Vagina (tissue), 2 donors: ENCODE measurements at places on chromosomes 13 and 19.

DNA sequence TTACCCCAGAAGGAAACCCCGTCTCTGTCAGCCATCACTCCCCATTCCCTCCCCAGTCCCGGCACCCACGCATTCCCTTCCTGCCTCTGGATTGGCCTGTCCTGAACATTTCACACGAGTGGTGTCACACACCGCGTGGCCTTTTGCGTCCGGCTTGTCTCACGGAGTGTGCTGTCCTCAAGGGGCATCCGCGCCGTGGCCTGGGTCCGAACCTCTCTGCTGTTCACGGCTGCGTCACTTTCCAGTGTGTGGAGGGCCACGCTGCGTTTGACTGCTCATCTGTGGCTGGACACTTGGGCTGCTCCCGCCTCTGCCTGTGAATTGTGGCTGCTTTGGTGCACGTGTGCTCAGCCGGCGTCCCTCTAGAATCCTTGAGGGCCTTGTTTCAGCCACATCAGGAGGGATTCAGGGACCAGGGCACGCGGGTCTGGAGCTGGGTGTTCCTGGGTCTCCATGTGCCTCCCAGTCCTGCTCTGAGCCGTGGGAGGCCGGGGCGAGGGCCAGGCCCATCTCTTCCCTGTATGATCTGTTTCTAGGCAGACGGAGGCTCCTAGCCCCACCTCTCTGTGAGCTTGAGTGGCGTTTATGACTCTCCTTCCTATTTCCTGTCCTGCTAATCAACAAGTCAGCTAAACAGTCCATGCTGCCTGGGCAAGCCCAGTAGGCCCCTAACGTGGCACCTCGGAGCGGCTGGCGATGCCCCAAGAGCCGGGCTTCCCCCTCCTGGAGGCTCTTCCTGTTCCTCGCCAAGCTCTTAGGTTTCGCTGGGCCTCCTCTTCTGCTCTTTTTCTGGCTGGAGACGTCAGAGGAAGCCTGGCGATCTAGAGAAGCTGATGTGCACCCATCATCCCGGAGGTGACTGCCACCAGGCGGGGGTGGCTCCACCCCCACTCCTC lies 8.1 kb downstream of the STK11 start:
- DNase-seq = no peak

GRCh38 chr13:51230477-51231105 lies 8.4 kb downstream of the FAM124A start:
- DNase-seq = no peak

DNA sequence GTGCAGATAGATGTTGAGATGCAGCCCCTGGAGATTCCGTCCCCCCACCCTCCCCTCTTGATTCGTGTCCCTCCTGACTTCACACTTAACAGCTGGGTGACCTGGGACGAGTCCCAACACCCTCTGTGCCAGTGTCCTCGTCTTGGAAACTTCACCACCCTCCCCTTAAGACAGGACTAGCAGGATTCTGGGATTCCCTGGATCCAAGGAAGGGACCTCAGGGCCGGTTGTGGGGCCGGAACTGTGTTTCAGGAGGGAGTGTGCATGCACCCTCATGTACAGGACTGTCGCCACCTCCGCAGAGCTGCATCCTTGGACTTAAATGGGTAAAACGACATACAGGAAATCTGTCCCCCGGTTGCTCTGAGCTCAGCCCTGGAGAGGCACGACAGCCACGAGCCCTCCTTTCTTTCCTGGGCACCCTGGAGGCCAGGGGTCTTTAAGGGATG lies 990 bp downstream of the MYO9B start:
- DNase-seq = no peak

- no peak for DNase-seq
Observed at GRCh38 chr13:91369441-91369831, 21.9 kb downstream of the MIR17HG start.

DNA sequence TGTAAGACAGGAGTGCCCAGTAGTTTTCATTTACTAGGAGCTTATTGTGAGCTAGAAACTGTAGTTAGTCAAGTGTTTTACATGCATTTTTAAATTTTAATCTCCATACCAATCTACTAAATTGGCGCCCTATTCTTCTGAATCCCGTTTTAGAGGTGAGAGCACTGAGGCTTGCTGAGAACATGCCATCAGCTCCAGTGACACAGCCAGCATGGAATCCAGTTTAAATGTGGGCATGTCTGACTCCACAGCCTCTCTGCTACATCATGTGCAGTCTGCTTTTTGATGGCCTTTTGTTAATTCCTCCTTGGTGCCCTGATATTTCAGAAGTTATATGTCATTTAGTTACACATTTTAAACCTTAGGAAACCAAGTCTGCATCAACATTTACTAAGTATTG lies 325.4 kb downstream of the DLEU7 start:
- DNase-seq = no peak

DNA sequence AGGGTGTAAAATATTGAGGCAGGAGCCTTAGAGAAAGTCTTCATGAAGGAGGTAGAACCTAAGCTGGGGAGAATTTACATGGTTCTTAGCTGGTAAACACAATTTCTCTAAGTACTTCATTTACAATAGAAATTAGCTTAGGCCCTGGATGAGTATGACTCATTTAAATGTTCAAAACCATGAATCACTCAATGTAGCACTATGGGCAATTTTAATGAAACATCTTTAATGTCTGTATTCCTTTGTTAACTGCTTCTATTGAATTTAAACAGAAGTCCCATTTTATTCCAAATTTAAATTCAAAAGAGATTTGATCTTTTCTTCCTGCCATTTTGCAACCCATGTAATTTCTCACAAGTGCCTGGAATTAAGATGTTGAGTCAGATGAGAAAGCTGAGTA lies 252.1 kb downstream of the RFC3 start:
- no peak for DNase-seq

- no peak for DNase-seq
Observed at GRCh38 chr13:36405151-36405550, 27.1 kb upstream of the CCNA1 start.

- DNase-seq = no peak
Observed at GRCh38 chr19:43641333-43641732, 1.7 kb upstream of the CADM4 start.

DNA sequence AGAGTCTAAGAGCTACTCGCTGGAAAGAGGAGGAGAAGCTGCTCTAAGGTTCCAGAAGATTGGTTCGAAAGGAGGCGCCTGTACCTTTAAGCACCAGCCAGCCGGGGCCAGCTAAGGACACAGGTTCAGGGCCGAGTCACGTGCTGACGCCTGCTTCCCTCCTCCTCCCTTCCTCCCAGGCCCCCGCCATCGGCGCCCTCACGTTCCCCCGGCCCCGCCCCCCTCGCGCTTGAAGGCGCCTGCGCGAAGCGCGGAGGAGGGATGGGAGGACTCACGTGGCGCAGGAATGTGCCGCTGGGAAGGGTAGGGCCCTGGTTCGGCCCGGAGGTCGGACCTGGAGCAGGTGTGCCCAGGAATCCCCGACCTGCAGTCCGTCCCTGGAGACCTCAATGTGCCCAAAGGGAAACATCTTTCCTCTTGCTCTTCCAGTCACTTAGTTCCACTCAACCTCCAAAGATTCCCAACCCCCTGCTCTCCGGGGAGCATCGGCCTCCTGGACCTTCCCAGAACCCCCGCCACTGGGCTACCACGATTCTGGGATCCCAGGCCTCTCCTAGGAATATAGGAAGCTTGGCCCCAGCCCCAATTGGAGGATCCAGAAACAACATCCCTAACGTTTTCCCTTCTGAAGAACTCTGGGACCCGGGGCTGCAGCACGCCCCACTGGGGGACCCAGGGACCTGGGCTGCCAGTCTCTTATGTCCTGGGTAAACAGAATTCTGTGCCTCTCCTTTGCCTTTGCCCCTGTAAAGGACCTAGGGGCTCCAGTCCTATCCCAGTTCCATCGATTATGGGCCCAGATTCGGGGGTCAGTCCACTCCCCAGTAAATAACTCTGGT lies 2.5 kb downstream of the DBP start:
- DNase-seq = peak; percentile 98

- DNase-seq = no peak
Observed at GRCh38 chr19:13099073-13099999, 3.3 kb downstream of the LYL1 start.

DNA sequence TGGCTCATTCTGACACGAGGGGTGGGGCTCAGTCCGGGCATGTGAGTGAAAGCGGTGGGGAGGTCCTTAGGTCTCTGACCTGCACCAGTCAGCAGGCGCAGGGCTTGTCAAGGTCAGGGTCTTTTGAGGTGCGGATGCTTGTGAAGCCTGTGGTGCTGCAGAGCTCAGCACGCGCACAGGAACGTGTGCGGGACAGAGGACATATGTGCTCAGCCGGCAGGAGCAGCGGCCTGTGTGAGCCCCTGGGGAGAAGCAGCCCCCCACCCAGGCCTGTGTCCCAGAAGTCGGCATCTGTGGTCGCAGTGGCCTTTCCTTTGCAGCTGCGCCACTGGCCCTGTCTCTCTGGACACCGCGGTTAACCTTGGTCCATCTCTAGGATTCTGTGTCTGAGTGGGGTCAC lies 30.9 kb downstream of the ATP4B start:
- DNase-seq = no peak

GRCh38 chr13:60012488-60012887 lies 151.2 kb downstream of the DIAPH3 start:
- DNase-seq = no peak

- DNase-seq = no peak
Observed at GRCh38 chr19:48255376-48256303, at the start of gene CARD8. Gene CARD8, minus strand, starts transcription at chr19:48255912. Its CDS starts 14,892 bp downstream, at chr19:48241020.

GRCh38 chr19:17567940-17568339 lies 12.5 kb downstream of the COLGALT1 start:
- DNase-seq = no peak

GRCh38 chr13:46022481-46022880 lies 30.1 kb downstream of the ZC3H13 start:
- no peak for DNase-seq
